ENCODE measurements at places on chromosomes 3 and 15. TPM values are rescaled to one million over a fixed set of nuclear protein-coding genes. Genes with fewer than 3 reads are reported as not detected.
A peak's percentile ranks its signal among the peaks of the same experiment; 100 is the strongest.

The THOC7 gene
- total RNA-seq = 46.9 TPM

The CCDC9B gene
- total RNA-seq = 72.5 TPM

The GPR156 gene
- total RNA-seq = 0.09 TPM

The SEMA5B gene
- total RNA-seq = 2.3 TPM

The DALRD3 gene
- 19.0 TPM for total RNA-seq

The THBS1 gene
- total RNA-seq = 377 TPM

The RAB6B gene
- 7.4 TPM for total RNA-seq

GRCh38 chr3:189625071-189625470, 6.1 kb upstream of the TP63 start:
- no peak overlapping the region for H3K27ac ChIP-seq
- no peak overlapping the region for H3K4me3 ChIP-seq
- no peaks in the 10 kb centered on the region for H3K36me3 ChIP-seq
- no peak for DNase-seq
- H3K4me1 ChIP-seq = peaks cover 7% of the 10 kb centered on the region

- H3K36me3 ChIP-seq = peaks cover 23% of the 10 kb centered on the region
- H3K4me3 ChIP-seq = no peak overlapping the region
- H3K27me3 ChIP-seq = no peaks in the 10 kb centered on the region
- peak overlapping the region; percentile 71 for H3K27ac ChIP-seq
- no peak for DNase-seq
- H3K4me1 ChIP-seq = peaks cover 65% of the 10 kb centered on the region
Measured at GRCh38 chr3:141430316-141430715, 56.5 kb upstream of the RASA2 start.

DNA sequence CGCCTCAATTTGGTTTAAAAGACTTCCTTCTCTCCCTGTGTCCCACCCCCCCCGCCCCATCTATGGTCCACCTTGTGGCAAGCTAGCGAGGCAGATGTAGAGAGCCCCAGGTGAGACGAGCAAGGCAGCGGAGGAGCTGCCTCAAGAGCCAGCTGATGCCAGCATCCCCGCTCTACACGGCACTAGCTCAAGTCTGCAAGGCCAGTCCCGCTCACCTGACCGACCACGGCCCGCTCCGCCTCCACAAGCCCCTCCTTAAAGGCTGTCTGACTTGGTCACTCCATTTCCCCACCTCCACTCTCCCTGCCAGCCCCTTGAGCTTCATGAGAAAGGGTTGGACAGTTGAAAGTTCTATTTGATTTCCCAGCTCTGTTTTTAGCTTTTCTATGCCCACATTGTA, 56.2 kb upstream of the IGF1R start:
- no peaks in the 10 kb centered on the region for H3K4me1 ChIP-seq
- H3K27me3 ChIP-seq = peaks cover 49% of the 10 kb centered on the region
- no peaks in the 10 kb centered on the region for H3K36me3 ChIP-seq
- no peak for DNase-seq
- H3K27ac ChIP-seq = no peak overlapping the region
- H3K4me3 ChIP-seq = no peak overlapping the region

DNA sequence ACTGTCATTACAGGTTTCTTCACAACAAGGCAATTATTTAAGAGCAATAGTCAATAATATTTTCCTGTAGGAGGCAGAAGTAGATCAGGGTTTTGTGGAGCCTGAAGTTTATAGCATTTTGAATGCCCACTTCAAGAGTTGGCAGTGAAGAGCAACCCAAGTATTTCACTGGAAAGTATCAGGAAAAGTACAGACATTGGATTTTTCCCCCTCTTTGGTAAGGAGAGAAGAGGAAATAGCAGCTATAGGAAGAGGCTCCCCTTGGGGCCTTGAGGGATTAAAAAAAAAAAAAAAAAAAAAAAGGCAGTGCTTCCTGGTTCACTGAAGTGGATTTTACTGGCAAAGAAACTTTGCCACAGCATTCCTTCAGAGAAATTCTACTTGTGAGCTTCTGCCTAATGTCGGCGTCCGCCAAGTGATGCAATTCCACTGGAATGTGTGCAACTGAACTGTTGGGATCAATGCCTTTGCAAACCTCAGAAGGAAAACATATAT, 5.7 kb upstream of the CNTN6 start:
- no peaks in the 10 kb centered on the region for H3K36me3 ChIP-seq
- DNase-seq = peak; percentile 74
- H3K4me1 ChIP-seq = no peaks in the 10 kb centered on the region

GRCh38 chr15:57184502-57184901, 191.8 kb upstream of the CGNL1 start:
- no peaks in the 10 kb centered on the region for H3K27me3 ChIP-seq
- no peak overlapping the region for H3K4me3 ChIP-seq
- peaks cover 4% of the 10 kb centered on the region for H3K36me3 ChIP-seq
- H3K27ac ChIP-seq = no peak overlapping the region
- peaks cover 5% of the 10 kb centered on the region for H3K4me1 ChIP-seq

DNA sequence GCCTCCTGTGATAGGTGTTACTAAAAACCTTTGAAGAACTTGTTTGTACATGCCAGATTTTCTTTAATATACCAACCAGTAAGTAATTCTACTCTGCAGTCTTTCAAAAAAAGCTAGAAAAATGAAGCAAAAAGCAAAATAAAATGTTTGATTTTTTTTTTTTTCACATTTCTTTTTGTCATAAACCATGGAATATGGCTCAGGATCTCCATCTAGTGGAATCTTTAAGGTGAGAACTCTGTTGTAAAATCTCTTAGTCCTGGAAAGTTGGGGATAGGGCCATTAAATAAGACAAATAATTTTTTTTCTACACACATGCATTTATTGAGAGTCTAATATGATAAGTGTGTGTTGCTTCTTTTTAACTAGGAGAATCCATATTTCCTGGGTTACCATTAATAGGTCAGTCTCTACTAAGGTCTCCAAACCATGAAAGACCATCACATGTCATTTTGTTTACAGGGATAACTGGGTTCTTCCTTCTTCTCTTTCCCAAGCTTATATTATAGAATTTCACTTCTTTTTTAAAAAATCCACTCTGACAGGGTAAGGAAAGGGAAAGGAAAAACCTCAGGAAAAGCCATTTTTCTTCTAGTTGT, 84.6 kb downstream of the SLC9A9 start:
- DNase-seq = no peak
- H3K27ac ChIP-seq = no peak overlapping the region
- H3K4me1 ChIP-seq = no peaks in the 10 kb centered on the region
- no peaks in the 10 kb centered on the region for H3K36me3 ChIP-seq
- no peaks in the 10 kb centered on the region for H3K27me3 ChIP-seq
- no peak overlapping the region for H3K4me3 ChIP-seq

DNA sequence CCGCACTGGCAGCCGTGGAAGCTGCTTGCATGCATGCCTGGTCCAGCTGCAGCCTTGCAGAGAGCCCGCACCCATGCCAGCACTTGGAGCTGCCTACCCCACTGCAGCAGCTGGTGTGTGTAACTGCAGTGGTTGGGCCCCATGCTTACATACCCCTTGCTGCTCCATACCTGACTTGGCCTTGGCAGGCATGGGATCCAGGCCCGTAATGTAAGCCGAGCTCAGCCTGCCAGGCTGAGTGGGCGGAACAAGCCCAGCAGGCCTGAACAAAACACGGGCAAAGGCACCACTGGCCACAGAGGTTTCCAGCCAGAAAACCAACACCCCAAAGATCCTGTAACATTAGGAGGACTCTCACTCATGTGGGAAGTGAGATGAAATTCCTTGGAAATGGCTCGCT, 48.3 kb downstream of the SLC6A20 start:
- no peaks in the 10 kb centered on the region for H3K4me1 ChIP-seq
- peaks cover 33% of the 10 kb centered on the region for H3K36me3 ChIP-seq
- no peak overlapping the region for H3K4me3 ChIP-seq
- DNase-seq = no peak
- H3K27me3 ChIP-seq = no peaks in the 10 kb centered on the region

DNA sequence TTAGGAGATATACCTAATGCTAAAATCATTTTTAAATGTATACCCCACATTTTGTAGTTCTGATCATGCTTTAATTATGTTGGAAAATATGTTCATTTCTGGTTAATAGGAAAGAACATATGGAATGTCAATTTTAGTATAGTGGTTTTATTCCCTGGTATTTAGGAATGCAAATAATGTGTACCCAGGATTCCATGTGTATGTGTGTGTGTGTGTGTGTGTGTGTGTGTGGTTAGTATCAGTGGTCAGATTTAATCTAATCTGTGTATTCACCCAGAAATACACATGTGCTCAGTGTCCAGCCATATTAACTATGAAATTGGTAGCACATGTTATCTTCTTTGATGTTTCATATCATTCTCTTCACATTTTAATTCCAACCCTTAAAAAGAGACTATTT, 233.5 kb upstream of the DCBLD2 start:
- no peak for DNase-seq
- no peaks in the 10 kb centered on the region for H3K4me1 ChIP-seq
- H3K27ac ChIP-seq = no peak overlapping the region
- no peak overlapping the region for H3K4me3 ChIP-seq

DNA sequence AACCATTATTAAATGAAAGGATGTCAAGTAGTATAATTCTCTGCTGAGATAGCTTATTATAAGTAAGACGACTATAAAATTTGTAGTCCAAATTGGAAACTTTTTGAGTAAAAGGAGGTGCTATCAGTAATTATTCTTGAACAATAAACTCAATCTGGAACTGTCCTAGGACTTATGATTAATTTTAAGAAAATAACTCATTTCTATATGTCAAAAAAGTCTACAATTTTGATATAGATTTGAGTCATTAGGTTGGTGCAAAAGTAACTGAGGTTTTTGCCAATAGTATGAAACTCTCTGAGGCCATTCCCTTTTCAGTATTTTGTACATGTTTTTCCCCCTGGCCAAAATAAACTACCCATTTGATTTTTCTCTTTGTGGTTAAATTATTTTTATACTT, 41.0 kb downstream of the LEKR1 start:
- H3K4me1 ChIP-seq = no peaks in the 10 kb centered on the region
- no peak overlapping the region for H3K4me3 ChIP-seq
- no peaks in the 10 kb centered on the region for H3K36me3 ChIP-seq
- H3K27me3 ChIP-seq = no peaks in the 10 kb centered on the region
- DNase-seq = no peak
- H3K27ac ChIP-seq = no peak overlapping the region

- H3K27ac ChIP-seq = no peak overlapping the region
- no peaks in the 10 kb centered on the region for H3K4me1 ChIP-seq
- peaks cover 14% of the 10 kb centered on the region for H3K27me3 ChIP-seq
- H3K4me3 ChIP-seq = no peak overlapping the region
Measured at GRCh38 chr15:69515508-69515907, 62.9 kb downstream of the RPLP1 start.

DNA sequence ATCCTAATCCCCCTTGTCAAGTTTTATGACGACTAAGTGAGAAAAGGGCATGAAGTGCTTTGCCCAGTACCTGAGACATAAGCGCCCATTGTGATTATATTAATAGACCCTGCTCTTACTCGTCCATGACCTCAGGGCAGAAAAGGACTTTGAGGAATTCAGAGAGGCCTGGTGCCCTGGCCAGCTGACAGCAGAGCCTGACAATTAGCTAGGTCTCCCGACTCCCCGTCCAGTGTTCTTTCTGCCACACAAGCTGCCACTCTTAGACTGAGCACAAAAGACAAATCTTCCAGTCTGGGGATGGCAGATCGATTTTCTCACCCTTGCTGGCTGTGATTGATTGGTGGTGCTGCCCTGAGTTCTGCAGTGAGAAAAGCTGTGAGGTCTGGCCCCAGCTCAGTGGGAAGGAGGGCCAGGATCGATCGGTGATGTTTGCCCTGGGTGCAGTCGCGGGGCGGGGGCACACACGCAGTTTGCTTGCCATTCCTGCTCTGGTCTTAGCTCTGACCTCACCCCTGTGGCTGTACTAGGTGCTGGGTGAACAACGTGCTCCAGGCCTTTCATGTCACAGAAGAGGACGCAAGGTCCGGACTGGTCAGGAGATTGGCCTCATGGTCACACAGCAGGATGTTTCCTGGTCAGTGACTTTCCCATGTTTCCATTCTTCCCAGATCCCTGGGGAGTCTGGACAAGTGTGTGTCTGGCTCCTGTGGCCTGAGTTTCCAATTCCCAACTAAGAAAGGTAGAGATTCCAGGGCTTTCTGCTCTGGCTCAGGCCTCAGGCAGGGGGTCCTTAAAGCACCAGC, 67.4 kb upstream of the TLE3 start:
- DNase-seq = peak; percentile 46
- H3K36me3 ChIP-seq = no peaks in the 10 kb centered on the region
- H3K27ac ChIP-seq = no peak overlapping the region
- no peak overlapping the region for H3K4me3 ChIP-seq

DNA sequence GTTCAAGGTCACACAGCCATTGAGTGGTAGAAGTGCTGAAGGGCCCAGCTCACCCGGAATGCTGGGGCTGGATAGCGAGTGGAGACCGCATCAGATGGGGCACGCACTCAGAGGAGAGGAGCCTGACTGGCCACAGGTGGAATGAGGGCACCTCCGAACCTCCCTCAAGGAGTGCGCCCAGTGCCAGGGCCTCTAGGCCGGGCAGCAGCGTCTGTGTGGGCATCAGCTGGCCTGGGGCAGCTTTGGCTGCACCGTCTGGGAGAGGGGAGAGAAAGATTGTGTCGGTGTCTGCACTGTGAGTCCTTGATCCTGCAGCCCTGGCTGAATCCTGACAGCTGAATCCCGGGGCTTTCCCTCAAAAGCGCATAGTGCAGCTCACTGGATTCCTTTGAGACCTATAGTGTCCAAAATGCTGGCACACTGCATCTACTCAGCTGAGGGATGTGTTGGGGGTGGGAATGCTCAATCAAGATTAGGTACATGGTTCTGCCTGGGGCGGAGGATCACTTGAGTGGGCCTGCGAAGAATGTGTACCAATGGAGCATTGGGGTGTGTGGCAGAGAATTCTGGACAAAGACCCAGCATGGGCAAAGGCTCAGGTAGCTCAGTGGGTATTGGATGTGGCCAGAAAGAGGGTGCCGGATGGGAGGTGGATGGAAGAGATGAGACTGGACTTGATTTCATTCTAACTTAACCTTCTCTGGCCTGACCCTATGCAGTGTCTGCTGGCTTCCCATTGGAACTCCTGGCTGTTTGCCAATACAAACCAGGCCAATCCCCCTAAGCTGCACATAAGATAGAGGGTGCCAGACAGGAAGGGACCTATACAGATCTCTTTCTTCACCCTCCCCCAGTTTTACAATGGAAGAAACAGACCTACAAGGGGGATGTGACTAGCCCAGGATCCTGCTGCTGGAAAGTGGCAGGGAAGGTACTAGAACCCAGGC, 950 bp downstream of the ANKDD1A start:
- H3K27ac ChIP-seq = no peak overlapping the region
- no peak for DNase-seq
- no peaks in the 10 kb centered on the region for H3K36me3 ChIP-seq
- peaks cover 4% of the 10 kb centered on the region for H3K4me1 ChIP-seq

GRCh38 chr3:62236016-62236415, 137.3 kb downstream of the FEZF2 start:
- no peaks in the 10 kb centered on the region for H3K4me1 ChIP-seq
- DNase-seq = no peak
- H3K27me3 ChIP-seq = no peaks in the 10 kb centered on the region
- no peak overlapping the region for H3K27ac ChIP-seq
- no peak overlapping the region for H3K4me3 ChIP-seq
- no peaks in the 10 kb centered on the region for H3K36me3 ChIP-seq

DNA sequence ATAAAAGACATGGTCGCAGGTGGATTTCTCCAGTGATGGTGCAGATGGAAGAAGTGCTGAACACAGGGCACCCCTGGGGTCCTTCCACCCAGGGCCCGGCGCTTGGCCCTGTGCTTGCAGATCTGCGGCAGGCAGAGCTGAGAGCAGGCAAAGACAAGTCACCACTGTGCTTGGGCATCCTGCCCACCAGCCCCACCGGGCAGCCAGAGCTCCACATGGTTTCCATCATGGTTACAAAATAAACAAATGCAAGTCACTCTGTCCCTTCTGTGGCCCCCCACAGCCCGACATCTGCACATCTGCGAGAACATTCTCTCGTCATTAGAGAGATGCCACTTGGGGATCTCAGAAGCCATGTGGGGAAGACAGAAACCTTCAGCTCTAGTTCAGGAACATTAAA, 37.6 kb upstream of the SFMBT1 start:
- peak; percentile 42 for DNase-seq
- no peaks in the 10 kb centered on the region for H3K4me1 ChIP-seq
- H3K27me3 ChIP-seq = no peaks in the 10 kb centered on the region
- H3K36me3 ChIP-seq = peaks cover 8% of the 10 kb centered on the region
- H3K4me3 ChIP-seq = no peak overlapping the region
